ENCODE measurements at places on chromosomes 2 and 18.

GRCh38 chr2:231422056-231422455 lies 26.5 kb downstream of the B3GNT7 start:
- no peak for DNase-seq

- no peak for DNase-seq
These were observed 264.0 kb upstream of the CXCR4 start for GRCh38 chr2:136381722-136382633.

DNA sequence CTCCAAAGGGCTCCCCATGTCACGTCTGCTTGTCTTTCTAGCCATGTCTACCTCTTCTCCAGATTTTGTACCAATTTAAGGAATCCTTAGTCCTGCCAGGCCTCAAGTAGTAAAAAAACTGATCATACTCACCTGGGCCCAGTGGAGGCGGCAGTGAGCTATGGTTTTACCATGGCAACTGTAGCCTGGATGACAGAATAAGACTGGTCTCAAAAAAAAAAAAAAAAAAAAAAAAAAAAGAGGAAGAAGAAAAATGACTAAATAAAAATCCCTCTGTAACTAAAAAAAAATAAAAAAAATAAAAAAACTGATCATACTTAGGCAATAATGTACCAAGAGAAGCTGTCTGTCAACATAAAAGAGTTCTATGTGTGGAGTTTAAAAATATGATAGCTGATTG lies 221.6 kb downstream of the NR4A2 start:
- DNase-seq: no peak

- DNase-seq: no peak
These were observed 22.0 kb downstream of the FAM178B start for GRCh38 chr2:96964221-96964905.

DNA sequence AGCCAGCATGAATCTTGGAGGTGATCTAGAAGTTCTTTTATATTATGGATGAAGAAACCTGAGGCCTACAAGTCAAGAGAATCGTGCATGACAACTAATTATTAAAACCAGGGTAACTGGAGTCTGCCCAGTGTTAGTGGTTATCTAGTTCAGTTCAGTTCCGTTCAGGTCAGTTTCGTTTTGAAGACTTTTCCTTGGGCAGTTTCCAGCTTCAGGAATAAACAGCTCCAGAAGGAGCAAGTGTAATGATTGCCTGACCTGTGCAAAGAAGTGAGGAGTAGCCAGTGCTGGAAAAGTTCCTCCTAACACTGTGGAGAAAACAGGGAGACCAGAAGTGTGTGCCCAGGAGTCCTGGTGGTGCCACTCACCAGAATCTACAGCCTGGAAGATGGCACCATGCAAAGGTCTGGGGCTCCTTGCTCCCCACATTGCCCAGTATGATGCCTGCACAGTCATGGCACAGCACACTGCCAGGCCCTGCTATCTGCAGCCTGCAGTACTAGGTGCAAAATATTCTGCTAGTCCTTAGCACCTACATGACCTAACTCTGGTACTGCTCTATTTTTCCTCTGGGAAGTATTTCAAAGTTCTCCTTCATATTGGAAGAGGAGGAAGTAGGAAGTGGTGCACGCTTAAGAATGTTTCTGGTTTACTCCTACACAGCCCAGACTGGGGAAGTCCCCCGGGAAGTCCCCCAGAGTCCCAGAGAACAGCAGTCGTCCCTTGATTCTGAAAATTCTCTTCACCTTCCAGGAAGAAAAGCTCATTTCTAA lies 65.8 kb downstream of the SUMO1 start:
- no peak for DNase-seq

Data from H54 (cell line).